Stimulated activated CD4-positive, alpha-beta T cell treated with anti-CD3 and anti-CD28 coated beads, TNF-alpha, amount 100 ng/mL, for 4 hours (primary cell): ENCODE measurements at places on chromosomes 11 and 22.
A peak's percentile ranks its signal among the peaks of the same experiment; 100 is the strongest.

DNA sequence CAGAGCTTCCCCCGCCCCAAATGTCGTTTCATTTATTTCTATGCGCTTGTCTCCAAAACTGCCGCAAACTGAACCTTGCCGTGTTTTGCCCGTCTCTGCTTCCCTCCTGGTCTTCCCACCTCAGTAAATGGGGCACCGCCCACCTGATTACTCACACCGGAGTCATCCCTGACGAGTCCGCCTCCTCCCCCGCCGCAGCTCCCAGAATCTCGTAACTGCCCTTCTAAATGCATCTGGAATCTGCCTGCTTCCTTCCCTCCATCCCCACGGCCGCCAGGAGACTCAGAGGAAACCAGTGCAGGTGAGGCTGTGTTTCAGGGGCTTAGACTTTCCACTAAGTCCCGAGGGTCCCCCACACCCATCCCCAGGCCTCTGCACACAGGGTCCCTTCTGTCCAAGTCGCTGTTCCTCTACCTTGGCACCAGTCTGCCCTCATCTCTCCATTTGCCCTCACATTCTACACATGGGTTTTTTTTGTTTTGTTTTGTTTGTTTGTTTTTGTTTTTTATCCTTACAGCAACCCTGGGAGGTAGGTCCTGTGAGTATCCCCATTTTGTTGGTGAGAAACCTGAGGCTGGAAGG, 62.6 kb upstream of the PHF21B start:
- no peak for DNase-seq

DNA sequence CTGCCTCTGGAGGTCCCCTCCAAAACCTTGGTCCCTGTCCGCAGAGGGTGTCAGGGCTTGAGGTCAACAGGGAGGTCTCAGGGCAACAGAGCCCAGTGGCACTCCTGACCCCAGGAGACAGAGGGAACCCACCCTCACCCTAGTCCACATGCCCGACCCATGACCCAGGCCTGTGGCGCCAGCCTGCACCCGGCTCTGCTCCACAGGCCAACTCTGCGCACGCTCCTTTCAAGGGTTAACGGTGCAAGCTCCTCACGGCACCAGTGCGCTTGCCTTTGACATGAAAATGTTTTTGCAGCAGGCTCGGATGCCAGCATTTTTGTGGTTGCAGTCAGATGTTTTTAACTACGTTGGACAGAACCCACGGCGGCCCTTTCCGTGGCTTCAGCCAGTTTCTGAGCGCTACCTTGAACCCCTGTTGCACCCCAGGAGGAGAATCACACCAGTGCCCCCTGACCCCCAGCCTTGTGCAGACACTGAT, 68.6 kb downstream of the CDKN1C start:
- DNase-seq, result no peak

GRCh38 chr11:80650966-80651365, 1210.1 kb upstream of the TENM4 start:
- DNase-seq, result no peak

DNA sequence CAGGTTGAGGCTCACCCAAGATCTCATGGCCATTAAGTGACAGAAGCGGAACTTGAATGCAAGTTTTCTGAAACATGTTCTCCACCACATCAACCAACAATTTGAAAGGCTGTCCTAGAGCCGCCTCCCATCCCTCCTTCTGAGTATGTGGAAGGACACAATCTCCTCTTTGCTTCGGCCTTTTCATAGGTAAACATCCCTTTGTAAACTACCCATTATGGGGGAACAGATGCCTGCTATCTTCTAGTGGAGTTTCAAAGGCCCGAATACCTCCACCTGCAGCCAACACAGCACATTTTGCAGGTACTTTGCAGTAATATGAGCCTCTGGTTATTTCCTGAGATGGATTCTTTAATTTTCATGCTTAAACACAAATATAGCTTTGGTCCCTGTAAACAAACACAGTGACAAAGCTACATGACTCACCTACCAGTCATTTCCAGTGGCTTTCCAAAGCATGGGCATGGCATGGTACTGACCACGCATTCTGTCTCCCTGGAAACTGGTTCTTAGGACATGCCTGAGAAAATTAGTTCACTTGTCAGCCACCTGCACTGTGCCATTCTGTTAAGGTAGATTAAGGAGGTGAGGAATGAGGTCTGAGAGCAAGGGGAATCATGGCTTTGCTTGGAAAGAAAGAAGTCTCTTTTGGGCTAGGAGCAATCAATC, 60.2 kb downstream of the EHF start:
- no peak for DNase-seq

DNA sequence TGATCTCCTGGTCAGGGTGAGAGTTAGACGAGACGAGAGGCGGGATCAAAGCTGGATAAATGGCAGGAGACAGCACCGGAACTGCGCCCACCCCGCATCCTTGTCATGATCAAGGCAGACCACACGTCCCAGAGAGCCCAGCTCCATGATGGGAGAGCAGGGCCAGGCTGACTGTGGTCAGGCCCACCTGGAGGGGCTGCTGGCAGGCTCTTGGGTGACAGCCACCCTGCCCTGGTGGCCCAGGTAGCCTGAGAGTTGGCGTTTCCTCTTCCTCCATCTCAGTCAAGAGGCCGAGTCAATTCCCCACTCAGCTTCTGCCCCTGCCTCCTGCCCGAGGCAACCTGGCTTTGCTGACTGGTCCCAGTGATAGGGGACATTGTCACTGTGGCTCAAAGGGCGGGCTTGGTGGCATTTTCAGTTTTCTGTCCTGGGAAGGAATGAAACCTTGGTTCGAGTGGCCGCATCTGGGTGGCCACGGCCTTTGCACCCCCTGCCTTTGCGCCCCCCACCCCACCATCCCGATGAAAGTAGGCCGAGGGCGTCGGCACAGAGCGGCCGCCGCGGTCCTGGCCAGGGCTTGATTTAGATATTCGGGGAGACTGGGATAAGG, 60.8 kb upstream of the PPARA start:
- no peak for DNase-seq

DNA sequence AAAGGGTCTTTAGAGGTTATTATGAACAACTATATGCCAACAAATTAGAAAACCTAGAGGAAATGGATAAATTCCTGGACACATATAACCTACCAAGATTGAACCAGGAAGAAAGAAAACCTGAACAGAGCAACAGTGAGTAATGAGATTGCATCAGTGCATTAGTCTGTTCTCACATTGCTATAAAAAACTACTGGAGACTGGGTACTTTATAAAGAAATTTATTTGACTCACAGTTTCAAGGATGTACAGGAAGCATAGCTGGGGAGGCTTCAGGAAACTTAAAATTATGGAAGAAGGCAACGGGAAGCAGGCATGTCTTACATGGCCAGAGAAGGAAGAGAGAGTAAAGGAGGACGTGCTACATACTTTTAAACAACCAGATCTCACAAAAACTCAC, 70.8 kb upstream of the GNAZ start:
- DNase-seq, result no peak

DNA sequence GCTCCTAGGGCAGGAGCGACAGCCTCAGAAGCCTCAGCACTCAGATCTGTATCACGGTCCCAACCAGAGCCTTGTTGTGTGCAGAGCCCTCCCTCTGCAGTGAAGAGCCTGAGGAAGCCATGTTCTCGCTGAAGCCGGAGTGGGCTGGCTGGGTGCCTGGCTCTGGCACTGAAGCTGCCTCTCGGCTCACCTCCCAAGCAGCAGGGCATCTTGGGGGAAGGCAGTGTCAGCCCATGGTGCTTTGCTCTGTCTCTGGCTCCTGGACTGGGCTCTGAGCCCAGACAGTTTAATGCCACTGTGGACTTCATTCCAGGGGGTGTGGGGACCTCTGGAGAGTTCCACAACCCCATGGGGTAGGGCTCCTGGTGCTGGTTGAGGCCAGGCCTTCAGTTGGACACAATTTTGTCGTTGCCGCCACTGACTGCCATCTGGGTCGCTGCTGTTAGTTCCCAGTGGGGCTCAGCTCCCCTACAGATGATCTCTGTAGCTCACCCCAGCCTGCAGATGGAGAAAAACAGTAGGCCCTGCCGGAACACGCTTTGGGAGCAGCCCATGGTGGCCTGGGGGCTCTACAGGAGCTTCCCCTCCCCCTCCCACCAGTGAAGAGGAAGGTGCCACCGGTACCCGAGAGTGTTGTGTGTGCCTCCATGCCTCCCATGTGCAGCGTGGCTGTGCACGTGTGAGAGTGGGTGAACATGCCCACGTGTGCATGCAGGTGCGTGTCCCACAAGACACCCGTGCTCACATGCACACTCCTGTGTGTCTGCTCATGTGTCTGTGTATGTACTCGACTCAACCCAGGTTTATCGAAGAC, 86.5 kb upstream of the B3GAT1 start:
- no peak for DNase-seq

GRCh38 chr11:20474176-20474881, 86.8 kb downstream of the PRMT3 start:
- DNase-seq, result no peak

GRCh38 chr11:48025984-48026340, 45.6 kb downstream of the PTPRJ start:
- DNase-seq, result no peak

GRCh38 chr22:46815896-46816731, 53.7 kb downstream of the TBC1D22A start:
- DNase-seq, result no peak

GRCh38 chr22:20015971-20016733, 471 bp downstream of the ARVCF start:
- DNase-seq, result peak; percentile 29

DNA sequence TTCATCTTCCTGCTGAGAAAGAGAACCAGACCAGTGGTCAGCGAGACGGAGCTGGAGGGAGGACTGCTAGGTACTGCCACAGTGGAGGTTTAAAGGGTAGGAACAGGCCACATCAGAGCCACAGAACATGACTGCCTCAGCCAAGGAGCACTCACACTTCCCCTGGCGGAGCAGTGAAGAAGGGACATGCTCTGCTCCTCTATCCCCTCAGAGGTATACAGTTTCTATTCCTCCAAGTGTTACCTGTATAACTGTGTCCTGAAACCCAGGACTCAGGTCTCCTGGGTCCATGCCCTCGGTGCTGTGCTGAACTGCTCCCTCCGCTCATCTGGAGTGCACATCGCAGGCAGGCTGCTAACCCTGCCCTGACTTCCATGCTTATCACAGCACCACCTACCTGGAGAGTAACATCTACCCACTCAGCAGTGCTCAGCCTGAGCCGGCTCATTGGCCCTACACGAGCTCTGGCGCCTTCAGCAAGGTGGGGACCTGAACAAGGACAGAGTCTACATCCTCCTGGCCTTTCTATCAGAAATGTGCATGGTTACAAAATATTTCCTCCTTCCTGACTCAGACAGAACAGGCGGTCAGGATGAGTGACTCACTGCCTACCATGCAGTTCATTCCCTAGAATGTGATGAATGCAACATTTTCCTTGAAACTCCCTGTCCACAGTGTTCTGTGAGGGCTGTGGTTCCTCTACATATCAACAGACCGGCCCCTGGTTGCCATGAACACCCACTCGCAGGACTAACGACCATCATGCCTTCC, 52.9 kb downstream of the C11orf58 start:
- no peak for DNase-seq

GRCh38 chr11:57340039-57340615, 2.0 kb downstream of the P2RX3 start:
- no peak for DNase-seq

- DNase-seq, result no peak
Measured at GRCh38 chr11:123187665-123188507, 7.2 kb downstream of the CLMP start.

DNA sequence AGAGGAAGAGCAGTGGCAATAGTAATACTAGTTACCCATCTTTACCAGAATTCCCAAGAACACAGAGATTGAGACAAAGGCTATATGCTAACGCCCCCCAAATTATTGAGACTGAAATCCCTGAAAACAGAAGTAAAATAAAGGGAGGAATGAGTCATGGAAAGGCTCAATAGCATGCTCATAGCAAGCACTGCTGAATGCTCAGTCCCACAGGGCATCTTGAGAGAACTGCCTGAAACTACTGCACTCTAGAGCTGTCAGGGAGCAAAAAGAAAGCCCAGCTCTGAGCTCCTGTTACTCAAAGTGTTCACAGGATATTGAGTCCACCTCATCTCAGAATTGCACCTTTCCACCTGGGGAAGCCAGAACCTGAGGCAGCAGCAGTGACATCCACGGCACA, 44.1 kb upstream of the FIBIN start:
- no peak for DNase-seq

DNA sequence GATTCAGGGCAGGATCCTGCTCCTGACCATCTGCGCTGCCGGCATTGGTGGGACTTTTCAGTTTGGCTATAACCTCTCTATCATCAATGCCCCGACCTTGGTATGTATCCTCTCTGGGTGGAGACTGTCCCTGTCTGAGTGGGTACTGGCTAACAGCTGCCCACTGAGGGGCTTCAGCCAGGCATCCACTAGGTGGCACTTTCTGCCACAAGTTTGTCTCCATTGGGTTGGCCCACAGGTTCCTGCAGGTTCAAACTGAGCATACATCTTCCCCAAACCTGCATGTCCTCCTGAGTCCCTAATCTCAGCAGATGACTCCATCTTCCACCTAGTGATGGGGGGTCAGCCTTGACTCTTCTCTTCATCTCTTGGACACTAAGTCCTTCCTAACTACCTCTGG, 4.4 kb downstream of the SLC2A11 start:
- DNase-seq, result no peak

DNA sequence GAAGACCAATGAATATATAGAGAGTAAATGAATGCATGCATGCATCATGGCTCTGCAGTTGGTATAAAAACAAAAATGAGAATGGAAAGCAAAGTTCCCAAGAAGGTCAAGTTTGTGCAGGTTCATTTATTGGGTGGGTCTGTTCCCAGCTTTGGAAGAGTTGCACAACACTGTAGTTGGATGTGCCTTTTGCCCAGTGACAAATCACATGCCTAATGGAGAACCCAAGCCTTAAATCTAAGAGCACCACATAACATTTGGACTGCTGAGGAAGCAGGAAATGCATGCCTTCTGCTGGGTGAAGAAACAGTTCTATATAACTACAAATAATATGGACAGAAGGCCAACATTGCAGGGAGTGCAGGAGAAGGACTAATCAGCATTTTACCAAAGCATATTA, 30.6 kb downstream of the PRCP start:
- DNase-seq, result no peak

- peak; percentile 23 for DNase-seq
Measured at GRCh38 chr22:33302049-33302545, 243.9 kb upstream of the SYN3 start.

- no peak for DNase-seq
Measured at GRCh38 chr11:64447831-64448598, 89.1 kb downstream of the RPS6KA4 start.

DNA sequence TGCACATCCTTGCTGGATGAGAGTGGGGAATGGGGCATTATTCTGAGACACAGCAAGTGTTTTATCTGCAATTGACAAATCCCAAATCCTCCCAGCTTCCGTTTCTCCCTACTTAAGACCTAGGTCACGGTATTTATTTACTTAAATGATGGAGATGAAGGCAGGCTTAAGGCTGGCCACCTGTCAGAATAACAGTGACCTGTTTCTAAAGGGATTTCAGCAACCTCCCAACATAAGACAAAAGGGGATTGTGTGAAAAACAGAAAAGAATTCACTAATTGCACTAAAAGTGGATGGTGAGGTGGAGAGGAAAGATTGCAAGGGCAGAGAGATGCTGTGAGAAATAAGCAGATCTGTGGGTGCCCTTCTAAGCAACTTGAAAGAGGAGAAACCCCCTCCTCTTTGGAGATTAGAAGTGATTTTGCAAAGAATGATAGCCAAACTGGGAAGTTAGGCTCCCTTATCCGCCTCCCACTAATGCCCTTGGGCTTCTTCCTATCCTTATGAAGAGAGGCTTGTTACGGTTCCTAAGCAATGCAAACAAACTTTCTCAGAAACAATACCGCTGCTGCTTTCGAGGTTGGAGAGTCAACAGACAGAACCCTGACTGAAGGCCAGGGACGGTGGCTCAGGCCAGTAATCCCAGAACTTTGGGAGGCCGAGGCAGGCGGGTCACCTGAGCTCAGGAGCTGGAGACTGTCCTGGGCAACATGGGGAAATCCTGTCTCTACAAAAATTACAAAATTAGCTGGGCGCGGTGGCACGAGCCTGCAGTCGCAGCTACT, 84.3 kb downstream of the ARL14EP start:
- DNase-seq, result no peak
